Gastroesophageal sphincter (tissue), 4 donors: ENCODE measurements at places on chromosomes 6 and 20. TPM values are rescaled to one million over a fixed set of nuclear protein-coding genes. Genes with fewer than 3 reads are reported as not detected.

The VPS16 gene
- total RNA-seq, result 34.3 TPM

- peak; percentile 54 for ATAC-seq
Measured at GRCh38 chr6:108560463-108561308, at the start of gene FOXO3. FOXO3 (plus strand) TSS chr6:108560917; CDS start chr6:108561209, 292 bp downstream.

DNA sequence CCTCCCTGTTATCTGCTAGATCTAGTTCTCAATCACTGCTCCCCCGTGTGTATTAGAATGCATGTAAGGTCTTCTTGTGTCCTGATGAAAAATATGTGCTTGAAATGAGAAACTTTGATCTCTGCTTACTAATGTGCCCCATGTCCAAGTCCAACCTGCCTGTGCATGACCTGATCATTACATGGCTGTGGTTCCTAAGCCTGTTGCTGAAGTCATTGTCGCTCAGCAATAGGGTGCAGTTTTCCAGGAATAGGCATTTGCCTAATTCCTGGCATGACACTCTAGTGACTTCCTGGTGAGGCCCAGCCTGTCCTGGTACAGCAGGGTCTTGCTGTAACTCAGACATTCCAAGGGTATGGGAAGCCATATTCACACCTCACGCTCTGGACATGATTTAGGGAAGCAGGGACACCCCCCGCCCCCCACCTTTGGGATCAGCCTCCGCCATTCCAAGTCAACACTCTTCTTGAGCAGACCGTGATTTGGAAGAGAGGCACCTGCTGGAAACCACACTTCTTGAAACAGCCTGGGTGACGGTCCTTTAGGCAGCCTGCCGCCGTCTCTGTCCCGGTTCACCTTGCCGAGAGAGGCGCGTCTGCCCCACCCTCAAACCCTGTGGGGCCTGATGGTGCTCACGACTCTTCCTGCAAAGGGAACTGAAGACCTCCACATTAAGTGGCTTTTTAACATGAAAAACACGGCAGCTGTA, 73.4 kb downstream of the PTPN1 start:
- ATAC-seq, result no peak

The RHAG gene
- 0.27 TPM for total RNA-seq

- ATAC-seq, result no peak
Measured at GRCh38 chr6:100096341-100096740, 102.3 kb upstream of the MCHR2 start.

The ZSCAN23 gene
- 3.0 TPM for total RNA-seq

DNA sequence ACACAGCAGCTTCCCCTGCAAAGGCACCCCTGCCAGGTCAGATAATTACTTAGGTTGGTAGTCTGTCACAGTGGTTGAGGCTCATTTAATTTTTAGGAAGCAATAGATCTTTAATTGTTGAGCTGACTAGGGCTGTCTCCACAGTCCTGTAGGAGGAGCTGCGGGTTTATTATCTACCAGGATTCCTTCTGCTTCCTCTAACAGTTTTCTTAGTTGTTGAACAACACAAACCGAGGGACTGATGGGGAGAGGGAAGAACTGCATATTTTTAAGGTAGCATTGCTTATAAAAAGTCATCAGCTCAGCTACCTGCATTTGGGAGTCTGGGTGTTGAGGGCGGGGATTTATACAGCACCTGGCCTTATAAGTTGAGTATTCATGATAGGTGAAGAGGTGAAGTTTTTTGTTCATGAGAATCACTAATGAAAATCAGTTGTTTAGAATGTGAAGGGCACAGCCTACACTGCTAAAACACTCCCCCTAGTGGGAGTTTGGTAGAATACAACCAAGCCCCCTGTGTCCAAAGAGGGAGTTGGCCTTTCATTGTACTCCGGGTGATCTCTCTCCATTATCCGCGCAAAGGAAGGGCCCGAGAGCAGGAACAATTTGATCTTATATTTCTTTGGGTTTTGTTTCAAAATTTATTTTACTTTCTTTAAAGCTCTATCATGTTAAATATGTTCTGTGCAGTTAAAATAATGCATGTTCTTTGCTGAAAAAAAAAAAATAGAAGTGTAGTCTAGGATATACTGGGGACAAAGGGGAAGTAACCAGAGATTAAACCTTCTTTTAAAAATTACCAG, 69.6 kb downstream of the SSR1 start:
- ATAC-seq, result peak; percentile 62

DNA sequence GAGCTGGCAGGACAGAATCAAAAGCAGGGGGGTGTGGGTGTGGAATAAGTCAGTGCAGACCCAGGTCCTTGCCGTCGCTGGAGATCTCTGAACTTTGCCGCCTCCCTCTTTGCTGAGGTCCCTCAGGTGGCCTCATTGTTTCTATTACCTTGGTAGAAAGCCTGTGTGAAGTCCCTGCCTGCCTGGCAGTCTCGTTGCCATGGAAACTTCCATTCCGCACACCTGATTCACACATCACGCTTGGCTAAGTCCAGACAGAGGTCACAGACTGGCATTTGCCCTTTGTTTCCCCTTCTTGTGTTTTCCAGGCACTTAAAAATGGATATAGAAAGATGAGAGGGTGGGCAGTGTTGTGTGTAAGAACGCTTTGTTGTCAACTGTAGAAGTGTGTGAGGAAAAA, 260.6 kb downstream of the PRL start:
- no peak for ATAC-seq

GRCh38 chr6:113120224-113120581, 736.9 kb upstream of the MARCKS start:
- ATAC-seq, result no peak

- ATAC-seq, result no peak
Measured at GRCh38 chr6:47197682-47198640, 111.7 kb downstream of the TNFRSF21 start.

DNA sequence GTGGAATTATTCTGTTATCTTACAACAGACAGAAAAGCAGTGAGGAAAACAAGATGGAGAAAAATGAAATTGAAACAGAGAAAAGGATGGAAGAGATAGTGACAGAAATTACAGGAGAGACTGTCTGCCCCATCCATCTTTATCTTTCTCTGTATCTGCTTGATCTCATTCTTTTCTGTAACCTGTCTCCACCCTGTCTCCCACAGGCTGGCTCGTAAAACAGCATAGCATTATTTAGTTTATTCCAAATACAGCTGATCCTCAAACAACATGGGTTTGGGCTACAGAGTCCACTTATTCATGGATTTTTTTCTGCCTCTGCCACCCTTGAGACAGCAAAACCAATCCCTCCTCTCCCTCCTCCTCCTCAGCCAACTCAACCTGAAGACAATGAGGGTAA, 482.3 kb upstream of the JARID2 start:
- ATAC-seq, result no peak

The OR5V1 gene
- not detected for total RNA-seq

- ATAC-seq, result no peak
Measured at GRCh38 chr6:28589957-28590349, 64.3 kb downstream of the GPX5 start.

The MARCKS gene
- 17.7 TPM for total RNA-seq

DNA sequence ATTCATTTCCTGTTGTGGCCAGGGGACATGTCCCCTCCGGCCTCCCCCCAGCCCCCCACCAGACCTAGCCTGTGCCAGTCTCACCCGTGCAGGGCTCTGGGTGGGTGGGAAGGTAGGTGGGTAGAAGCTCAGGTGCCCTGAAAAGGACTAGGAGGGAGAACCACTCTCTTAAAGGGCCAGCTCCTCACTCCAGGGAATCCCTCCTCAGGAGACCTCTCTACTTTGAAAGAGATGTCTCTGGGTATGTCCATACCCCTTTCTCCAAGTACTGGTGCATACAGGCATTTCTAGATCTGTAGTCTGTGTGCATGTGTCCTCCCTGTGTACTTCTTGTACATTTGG, 60.8 kb upstream of the EPB41L1 start:
- ATAC-seq, result no peak

The IMPG1 gene
- not detected for total RNA-seq

The BPIFB2 gene
- total RNA-seq, result 0.13 TPM

DNA sequence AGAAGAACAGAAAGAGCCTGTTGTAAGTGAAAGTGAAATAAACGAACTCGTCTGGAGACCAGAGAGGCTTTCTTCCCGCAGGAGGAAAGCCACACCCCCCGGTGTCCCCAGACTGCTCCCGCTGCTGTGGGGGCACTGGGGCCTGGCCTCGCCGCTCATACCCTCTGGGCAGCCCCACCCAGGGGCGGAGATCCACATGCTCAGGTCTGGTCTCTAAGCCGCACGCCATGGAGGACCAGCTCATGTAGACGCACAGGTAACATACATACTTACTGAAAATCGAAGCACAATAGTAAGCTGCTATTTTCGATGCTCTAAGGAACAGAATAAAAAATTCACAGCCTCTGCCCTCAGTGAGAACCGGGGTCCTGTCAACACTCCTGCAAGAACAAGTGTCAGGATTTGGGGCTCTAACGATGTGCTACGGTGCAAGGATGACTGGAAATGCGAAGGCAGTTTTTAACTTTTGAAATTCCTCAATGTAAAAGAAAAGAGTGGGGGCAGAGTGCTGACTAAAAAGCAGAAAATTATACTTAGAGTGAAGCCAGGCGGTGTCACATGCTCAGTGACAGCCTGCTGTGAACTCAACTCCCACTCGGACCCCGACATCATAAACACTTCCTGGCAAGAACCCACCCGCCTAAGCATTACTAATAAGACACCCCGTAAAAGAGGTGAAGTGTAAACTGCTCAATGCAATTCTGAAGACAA, 110.5 kb downstream of the IRF4 start:
- ATAC-seq, result no peak

- no peak for ATAC-seq
Measured at GRCh38 chr20:7938058-7938457, 2.2 kb downstream of the HAO1 start.

- peak; percentile 35 for ATAC-seq
Measured at GRCh38 chr6:21588481-21589351, 4.8 kb upstream of the SOX4 start.

- no peak for ATAC-seq
Measured at GRCh38 chr20:56580226-56580625, 47.2 kb downstream of the FAM209B start.

- no peak for ATAC-seq
Measured at GRCh38 chr20:57124366-57124765, 142.1 kb downstream of the BMP7 start.

The GRM4 gene
- not detected for total RNA-seq

The HSPA12B gene
- 9.7 TPM for total RNA-seq

GRCh38 chr6:1781152-1781816, 171.6 kb downstream of the FOXC1 start:
- no peak for ATAC-seq

The VGLL2 gene
- total RNA-seq, result not detected

The SLC35D3 gene
- total RNA-seq, result 0.12 TPM

DNA sequence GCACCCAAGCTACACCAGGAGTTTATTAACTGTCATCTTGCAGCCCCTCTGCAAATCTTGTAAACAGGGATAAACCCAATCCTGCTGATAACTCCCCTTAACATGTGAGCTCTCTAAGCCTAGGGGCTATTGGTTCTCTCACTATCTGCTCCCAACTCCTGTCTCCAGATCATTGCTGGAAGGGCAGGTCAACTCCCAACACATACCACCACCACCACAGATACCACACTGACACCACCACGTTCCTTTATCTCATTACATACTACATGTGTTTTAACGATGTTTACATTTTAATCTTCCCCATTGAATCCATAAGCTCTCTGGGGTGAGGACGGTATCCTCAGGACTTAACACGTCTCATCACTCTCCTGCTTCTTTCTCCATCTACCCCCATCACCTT, 51.8 kb downstream of the SIM1 start:
- no peak for ATAC-seq

GRCh38 chr6:33628401-33628964, 7.4 kb downstream of the ITPR3 start:
- no peak for ATAC-seq

The KIAA0408 gene
- total RNA-seq, result 69.6 TPM

The LRRC73 gene
- total RNA-seq, result 0.31 TPM

GRCh38 chr6:95866732-95867131, 149.0 kb upstream of the FUT9 start:
- ATAC-seq, result no peak

GRCh38 chr6:148249679-148250375, 92.8 kb upstream of the SASH1 start:
- no peak for ATAC-seq

GRCh38 chr6:6604566-6604965, 16.0 kb downstream of the LY86 start:
- ATAC-seq, result no peak

GRCh38 chr20:16747291-16747811, 807 bp upstream of the OTOR start:
- no peak for ATAC-seq

The ZC2HC1B gene
- total RNA-seq, result not detected

The FAM217A gene
- total RNA-seq, result not detected

The TMEM151B gene
- not detected for total RNA-seq

The APOM gene
- total RNA-seq, result 5.1 TPM

The SNAI1 gene
- total RNA-seq, result 1.1 TPM

The GGTLC1 gene
- total RNA-seq, result not detected

DNA sequence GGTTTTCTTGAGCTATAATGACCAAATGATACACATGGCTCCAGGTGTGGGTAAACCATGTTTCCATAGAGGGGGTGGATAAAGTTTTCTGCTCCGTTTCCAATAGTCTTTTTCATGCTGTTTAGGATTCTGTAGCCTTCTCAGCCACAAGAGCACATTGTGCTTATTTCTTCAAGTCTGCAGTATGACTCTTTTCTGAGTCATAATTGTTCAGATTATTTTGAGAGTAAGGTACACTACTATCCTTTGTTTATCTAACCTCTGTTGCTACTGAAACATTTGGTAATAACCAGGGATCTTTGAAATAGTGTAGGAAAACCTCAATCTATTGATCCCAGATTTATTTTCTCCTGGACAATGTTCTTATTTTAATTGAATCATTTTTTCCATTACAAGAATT, 247.9 kb upstream of the BMP2 start:
- ATAC-seq, result no peak

DNA sequence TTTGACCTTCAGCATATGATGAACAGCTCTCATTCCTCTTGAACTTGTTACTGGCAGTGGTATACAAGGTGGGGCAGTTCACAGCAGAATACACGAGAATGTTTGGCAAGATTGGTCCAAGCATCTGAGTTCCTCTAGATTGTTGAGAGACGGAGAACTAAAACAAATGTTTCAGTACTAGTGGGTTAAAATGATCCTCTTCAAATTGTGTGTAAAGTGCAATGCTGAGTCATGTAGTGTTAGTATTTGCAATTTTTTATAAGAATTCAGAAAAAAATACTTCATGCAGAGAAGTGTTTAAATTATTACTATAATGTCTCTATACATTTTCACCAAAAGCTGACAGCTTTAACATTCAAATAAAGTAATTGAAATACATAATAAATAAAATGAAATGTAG, 879.8 kb downstream of the TFAP2A start:
- ATAC-seq, result no peak

GRCh38 chr6:109480993-109481480, 2.0 kb downstream of the ZBTB24 start:
- no peak for ATAC-seq

The SLC35F1 gene
- total RNA-seq, result 4.3 TPM

The SNRPB2 gene
- 36.3 TPM for total RNA-seq

GRCh38 chr6:41457303-41457670, 88.9 kb upstream of the FOXP4 start:
- no peak for ATAC-seq

The ULBP1 gene
- total RNA-seq, result not detected

- ATAC-seq, result no peak
Measured at GRCh38 chr20:45991616-45992015, 17.1 kb upstream of the MMP9 start.

GRCh38 chr6:31952140-31952805, 6.4 kb downstream of the CFB start:
- peak; percentile 68 for ATAC-seq

The GNAS-AS1 gene
- not detected for total RNA-seq

The TFAP2D gene
- total RNA-seq, result not detected
